Gastrocnemius medialis (tissue), 4 donors: ENCODE measurements at places on chromosomes 7 and 10. TPM values are rescaled to one million over a fixed set of nuclear protein-coding genes. Genes with fewer than 3 reads are reported as not detected.

DNA sequence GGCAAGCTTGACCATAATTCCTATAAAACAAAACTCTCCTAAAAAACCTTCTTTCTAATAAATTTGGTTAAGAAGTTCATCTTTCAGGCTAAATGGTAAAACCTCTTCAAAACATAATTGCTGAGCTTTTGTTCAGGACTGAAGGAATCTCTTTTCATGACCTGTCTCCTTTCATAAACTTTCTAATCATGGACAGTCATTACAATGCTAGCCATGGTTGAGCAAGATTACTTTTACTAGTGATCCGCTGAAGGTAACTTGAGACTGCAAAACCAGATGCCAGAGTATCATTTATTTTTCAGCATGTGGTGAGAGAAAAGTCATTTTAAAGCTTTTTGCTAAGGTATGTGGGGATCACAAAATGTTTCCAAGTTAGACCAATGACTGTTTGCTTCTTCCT, 186.4 kb upstream of the RHOBTB1 start:
- no peak for DNase-seq
- no peak overlapping the region for H3K27ac ChIP-seq
- no peak overlapping the region for H3K4me3 ChIP-seq
- no peaks in the 10 kb centered on the region for H3K4me1 ChIP-seq
- H3K27me3 ChIP-seq = no peaks in the 10 kb centered on the region

DNA sequence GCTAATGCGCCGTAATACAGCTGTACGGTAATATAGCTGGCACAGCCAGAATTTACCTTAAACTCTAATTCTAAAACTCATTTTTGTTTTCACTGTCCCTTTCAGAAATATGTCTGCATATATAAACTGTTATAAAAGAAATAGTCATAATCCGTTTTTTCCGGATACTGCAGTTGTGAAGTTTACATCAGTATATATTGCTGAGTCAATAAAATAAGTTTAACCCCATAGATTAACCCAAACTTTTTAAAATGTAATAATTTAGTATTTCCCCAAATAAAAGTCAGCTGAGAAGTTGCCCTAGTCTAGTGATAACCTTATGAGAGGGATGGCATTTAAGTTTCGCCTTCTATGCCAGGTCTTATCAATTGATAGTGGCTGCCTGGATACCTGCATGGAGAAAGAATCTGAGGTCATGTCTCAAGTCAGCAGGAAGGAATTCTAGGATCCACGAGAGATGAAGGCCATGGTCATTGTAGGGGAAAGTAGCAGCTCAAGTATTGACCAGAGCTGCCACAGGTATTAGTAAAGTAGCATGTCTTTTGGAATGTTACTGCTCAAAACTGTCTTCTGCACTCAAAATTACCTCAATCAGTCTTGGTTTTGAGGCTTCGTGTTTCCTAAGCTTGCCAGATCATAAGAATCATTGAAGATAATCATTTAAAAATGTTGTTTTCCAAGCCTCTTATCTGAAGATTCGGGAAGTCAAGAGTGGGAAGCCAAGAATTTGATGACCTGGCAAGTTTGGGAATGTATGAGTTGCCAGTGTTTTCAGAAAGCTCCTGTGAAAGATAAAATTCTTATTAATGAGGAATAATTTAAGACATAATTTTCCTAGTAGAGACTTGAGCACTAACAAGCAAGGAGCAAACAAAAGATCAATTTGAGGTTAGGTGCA, 10.8 kb downstream of the PRPS1L1 start:
- no peaks in the 10 kb centered on the region for H3K36me3 ChIP-seq
- no peak overlapping the region for H3K27ac ChIP-seq
- H3K4me1 ChIP-seq = peaks cover 4% of the 10 kb centered on the region
- no peaks in the 10 kb centered on the region for H3K27me3 ChIP-seq

- no peaks in the 10 kb centered on the region for H3K36me3 ChIP-seq
- no peak for DNase-seq
- H3K4me1 ChIP-seq = peaks cover 6% of the 10 kb centered on the region
- no peaks in the 10 kb centered on the region for H3K27me3 ChIP-seq
- no peak overlapping the region for H3K27ac ChIP-seq
Observed at GRCh38 chr7:1917221-1918062, 247.4 kb downstream of the ELFN1 start.

DNA sequence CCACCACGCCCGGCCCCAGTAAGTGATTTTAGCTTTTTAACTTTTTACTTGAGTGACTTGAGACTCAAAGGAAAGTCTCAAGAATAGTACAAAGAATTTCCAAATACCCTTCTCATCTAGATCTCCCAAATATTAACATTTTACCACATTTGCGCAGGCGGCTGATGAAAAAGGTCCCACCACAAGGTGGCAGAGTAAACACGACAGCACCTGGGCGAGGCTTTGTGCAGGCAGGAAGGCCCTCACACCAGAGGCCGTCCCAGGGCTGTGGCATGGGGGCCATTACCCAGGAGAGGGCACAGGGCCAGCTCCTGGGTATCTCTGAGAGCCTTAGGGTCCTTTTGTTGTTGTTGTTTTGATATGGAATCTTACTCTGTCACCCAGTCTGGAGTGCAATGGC, 50.0 kb upstream of the WIPI2 start:
- H3K27me3 ChIP-seq = no peaks in the 10 kb centered on the region
- no peaks in the 10 kb centered on the region for H3K36me3 ChIP-seq
- no peak overlapping the region for H3K4me3 ChIP-seq
- no peak for DNase-seq

GRCh38 chr10:124532106-124532641, 70.6 kb downstream of the LHPP start:
- H3K27me3 ChIP-seq = no peaks in the 10 kb centered on the region
- H3K4me1 ChIP-seq = peaks cover 5% of the 10 kb centered on the region
- no peaks in the 10 kb centered on the region for H3K36me3 ChIP-seq
- no peak for DNase-seq

GIMAP4 gene
- total RNA-seq = 16.9 TPM

AGR2 gene
- total RNA-seq = not detected
